ENCODE measurements at places on chromosomes 5 and 9.
A peak's percentile ranks its signal among the peaks of the same experiment; 100 is the strongest.

DNA sequence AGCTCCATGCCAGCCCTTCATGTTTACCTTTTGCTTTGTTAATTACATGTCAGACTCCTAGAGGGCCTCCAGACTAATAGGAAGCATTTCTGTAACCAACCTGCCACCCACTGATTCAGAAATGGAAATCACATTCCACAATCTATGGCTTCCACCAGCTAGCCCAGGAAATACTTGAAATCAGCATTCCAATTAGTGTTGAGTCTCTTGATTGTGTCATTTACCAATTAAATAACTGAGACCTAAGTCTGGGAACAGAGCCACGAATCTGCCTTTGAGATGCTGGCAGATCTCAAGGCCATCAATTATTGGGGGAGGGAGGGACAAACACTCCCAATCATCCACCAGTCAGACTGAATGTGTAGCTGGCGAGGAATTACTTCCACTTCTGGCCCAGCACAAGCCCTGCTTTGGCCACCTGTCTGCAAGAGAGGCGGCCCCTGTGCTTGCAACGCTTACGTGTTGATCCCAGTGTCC, 27.4 kb upstream of the SAP30L start:
- DNase-seq, result no peak

DNA sequence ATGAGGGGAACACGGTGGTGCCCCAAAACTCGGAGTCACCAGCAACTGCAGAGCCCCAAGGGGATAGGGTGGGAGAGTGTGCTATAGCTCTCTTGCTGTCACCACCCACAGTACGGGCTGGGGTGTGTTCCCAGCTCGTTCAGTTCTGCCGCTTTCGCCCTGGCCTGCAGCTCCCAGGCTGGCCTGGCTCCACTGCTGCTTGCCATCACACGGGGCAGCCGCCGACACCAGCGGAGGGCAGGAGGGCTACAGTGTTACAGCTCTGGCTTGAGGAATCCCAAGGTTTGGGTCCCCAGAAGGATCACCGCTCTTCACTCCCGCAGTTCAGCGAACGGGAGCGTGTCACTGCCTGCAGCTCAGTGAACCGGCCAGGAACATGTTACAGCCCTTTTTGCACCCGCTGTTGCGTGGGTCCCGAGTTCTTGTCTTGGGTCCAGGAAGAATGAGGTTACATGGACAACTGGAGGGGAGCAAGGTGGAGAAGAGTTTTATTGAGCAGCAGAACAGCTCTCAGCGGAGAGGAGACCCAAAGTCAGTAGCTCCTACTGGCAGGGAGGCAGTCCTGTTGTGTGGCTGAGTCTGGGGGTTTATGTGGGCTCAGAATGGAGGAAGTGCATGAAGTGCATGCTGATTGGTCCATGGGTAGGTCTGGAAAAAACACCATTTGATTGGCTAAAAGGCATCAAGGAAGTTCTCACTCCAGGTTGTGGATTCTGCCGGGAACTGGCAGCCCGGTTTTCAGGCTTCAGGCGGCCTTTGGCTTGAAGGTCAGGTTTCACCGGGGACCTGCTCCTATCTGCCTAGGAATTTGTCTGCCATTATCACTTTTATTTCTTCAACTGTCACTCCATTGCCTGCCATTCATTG, 113.4 kb downstream of the EHMT1 start:
- DNase-seq, result no peak

DNA sequence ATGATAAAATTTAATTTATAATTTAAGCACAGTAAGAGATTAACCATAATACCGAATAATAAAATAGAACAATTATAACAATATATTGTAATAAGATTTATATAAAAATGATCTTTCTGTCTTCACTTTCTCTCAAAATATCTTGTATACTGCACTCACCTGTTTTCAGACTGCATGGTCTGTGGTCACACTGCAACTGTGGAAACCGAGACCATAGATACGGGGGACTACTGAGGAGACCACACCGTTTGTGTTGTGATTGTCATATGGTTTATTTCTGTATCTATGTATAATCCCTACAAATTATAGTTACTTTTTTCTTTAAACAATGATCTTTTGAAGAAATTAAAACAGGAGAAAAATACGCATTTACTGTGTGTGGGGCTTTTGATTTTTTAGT, 78.8 kb upstream of the TNFAIP8 start:
- DNase-seq, result no peak

GRCh38 chr9:134321531-134321930, 4.7 kb upstream of the RXRA start:
- no peak for DNase-seq

DNA sequence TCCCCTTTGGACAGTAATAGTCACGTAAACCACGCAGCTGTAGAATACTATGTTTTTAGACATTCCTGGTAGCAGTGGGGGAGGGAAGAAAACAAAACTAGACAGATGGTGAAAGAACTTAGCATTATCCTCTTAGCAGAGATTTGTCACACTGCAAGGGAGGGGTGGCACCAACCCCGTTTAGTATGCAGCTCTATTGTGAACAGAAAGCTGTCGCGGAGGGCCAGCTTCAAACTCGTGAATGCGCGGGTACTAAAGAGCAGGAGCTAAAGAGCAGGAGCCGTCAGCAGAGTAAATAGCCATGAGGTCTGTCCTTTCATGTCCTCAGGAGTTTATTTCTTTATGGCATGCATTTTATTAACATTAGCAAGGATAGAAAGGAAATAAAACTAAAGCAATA, 141.9 kb upstream of the SLC12A2 start:
- no peak for DNase-seq

- no peak for DNase-seq
Observed at GRCh38 chr9:37128051-37128450, 7.7 kb downstream of the ZCCHC7 start.

- DNase-seq, result no peak
Observed at GRCh38 chr5:126939887-126940286, 90.5 kb downstream of the MARCHF3 start.

- no peak for DNase-seq
Observed at GRCh38 chr9:124041817-124042116, 30.2 kb downstream of the LHX2 start.

- DNase-seq, result no peak
Observed at GRCh38 chr9:121711281-121711680, 59.8 kb downstream of the DAB2IP start.

DNA sequence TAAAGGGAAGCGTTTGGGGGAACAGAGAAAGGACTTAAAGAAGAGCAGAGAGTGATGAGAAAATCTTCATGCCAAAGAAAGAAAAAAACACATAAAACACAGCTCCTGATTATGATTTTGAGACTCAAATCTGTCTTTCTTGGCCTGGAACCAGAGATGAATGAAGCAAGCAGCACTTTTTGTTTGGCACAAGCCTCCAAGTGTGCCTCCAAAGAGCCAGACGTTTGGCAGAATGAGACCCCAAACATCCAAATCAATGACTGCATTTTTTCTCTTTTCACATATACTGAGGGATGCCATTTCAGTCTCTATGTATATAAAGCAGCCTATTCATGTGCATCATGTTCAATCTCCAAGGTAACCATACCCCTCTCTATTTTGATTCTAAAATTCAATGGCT, 424.2 kb downstream of the TUSC1 start:
- DNase-seq, result no peak

DNA sequence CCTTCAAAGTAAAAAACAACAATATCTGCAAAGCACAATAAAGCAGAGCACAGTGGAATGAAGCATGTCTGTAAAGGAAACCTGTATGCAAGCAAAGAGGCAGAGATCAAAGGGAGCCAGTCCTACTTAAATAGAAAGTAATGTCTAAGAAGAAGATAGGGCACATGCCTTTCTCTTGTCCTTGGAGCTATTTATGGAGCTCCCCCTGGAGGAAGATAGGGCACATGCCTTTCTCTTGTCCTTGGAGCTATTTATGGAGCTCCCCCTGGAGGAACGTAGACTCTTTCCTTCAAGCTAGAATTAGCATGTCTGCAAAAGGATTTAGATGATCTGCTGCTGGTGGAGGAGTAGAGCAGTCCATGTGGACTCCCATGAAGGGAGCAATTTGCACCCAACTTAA, 168.1 kb upstream of the RASEF start:
- peak; percentile 61 for DNase-seq

DNA sequence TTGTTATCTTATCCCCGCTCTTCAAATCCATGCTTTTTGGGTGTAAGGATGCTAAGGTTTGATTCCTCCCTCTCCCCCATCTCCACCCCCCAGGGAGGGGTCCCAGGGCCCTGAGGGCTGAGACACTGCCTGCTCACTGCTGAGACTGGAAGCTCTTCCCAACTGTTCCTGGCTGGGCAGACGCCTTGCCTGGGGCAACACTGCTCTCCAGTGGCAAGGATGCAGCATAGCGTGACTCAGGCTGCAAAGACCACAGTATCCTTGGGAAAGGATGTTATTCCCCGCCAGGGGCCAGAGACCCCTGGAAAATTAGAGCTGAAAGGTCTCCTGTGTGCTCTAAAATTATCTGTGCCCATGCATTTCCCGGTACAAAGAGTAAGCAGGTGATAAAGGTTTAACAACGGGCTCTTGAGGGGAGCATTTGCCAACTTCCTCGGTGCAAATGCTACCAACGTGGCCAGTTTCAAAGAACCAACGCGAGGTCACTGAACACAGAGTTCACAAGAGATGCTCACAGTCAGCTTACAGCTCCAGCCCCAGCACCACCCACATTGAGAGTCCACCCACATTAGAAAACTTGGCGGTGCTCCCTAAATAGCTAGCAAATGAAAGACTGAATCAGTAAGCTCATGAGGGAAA, 271.9 kb downstream of the NSG2 start:
- DNase-seq, result peak; percentile 70

DNA sequence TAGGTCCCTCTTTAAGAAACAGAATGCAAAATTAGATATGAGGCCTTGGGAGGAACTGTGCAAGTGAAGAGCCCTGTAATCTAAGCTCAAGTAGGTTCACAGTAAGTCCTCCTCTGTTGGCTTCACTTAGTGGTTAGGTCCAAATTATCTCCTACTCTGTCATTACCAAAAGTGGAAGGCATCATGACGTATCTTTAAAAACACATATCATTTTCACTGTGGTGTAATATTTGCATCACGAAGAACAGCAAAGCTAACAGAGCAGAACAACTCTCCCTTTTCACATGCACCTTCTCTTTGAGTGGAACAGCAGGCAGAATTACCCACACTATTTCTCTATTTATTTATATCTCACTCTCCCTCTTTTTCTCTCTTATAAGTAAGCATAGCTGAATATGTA, 240.5 kb upstream of the CCNH start:
- no peak for DNase-seq

GRCh38 chr5:151002250-151002649, 18.1 kb upstream of the GPX3 start:
- DNase-seq, result peak; percentile 77

DNA sequence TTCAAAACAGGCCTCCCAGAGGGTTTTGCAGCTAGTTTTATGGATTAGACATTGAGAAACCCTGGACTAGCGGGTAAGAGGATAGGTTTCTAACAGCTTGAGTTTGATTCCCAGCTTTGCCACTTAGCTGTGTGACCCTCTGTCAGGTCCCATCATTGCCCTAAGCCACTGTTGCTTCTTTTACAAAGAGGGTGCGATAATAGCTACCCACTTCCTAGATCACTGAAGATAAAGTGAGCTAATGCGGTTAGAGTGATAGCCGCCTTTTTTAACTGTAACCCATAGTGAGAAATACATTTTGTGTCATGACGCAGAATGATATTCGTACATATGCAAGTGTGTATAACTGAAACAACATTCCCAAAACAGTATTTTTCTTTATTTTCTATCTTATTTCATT, 40.3 kb downstream of the CSF1R start:
- DNase-seq, result no peak

- DNase-seq, result no peak
Observed at GRCh38 chr5:58239731-58240130, 220.2 kb downstream of the PLK2 start.

DNA sequence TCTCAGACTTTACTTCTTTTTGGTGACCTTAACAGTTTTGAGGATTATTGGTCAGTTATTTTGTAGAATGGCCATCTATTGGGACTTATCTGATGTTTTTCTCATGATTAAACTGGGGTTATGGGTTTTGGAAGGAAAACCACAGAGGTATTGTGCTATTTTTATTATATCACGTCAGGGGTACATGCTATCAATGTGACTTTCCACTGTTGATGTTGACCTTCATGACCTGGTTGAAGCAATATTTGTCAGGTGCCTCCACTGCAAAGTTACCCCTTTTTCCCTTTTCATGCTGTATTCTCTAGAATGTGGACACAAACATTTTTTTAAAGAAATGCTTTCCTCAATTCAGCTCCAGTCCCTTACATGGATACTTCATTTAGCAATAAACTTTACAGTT, 152.8 kb upstream of the TSLP start:
- no peak for DNase-seq

- no peak for DNase-seq
Observed at GRCh38 chr9:126454215-126454614, 127.6 kb downstream of the MVB12B start.

DNA sequence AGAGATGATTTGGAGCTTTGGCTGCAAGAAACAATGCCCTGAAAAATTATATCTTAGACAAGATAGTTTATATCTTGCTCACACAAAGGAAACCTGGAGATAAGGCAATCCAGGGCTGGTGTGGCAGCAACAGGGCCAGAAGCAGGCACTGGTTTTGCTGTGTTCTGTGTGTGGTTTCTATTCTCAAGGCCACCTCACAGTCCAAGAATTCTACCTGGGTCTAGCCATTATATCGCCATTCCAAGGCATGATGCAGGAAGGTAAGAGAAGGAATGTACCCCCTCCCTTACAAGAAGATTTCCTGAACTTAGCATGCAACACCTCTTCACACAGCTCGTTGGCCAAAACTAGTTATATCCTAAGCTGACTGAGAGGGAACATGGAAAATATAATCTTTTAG, 74.5 kb upstream of the MEGF10 start:
- no peak for DNase-seq

DNA sequence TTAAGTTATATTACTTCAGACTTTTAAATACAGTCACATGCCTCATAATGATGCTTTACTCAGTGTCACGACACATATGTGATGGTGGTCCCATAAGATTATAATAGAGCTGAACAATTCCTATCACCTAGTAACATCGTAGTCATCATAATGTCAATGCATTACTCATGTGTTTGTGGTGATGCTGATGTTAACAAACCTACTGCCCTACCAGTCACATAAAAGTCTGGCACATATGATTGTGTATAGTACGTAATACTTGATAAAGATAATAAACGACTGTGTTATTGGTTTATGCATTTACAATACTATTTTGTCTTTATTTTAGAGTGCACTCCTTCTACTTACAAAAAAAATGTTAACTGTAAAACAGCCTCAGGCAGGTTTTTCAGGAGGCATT, 103.7 kb downstream of the PAM start:
- DNase-seq, result peak; percentile 12

- no peak for DNase-seq
Observed at GRCh38 chr5:852431-853401, 1.9 kb upstream of the ZDHHC11 start.

DNA sequence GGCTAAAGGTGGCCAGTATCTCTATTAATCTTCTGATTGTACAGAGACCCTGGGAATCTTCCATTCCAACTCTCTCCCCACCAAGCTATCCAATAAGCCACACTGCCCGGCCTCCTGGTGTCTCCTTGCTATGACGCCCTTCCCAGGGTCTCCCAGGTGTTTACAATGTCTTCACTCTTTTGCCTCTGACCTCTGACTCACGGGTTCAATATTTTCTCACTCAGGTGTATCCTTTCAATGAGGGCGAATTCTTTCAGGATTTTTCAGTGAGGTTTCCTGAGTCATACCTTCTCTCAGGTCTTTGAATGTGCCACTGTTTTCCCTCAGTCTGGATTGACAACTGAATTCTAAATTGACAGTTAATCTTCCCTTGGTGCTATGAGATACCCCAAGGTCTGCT, 53.7 kb upstream of the IRX4 start:
- peak; percentile 83 for DNase-seq

GRCh38 chr5:94784536-94785505, 166.4 kb downstream of the SLF1 start:
- no peak for DNase-seq

Measured in MCF 10A (cell line).